Umbilical cord (tissue), 2 donors: ENCODE measurements at places on chromosomes 6 and 20.

GRCh38 chr6:15504581-15505350, 158.1 kb downstream of the DTNBP1 start:
- DNase-seq: peak; percentile 96

GRCh38 chr6:72622094-72622940, 453 bp downstream of the KCNQ5 start:
- DNase-seq: peak; percentile 61

DNA sequence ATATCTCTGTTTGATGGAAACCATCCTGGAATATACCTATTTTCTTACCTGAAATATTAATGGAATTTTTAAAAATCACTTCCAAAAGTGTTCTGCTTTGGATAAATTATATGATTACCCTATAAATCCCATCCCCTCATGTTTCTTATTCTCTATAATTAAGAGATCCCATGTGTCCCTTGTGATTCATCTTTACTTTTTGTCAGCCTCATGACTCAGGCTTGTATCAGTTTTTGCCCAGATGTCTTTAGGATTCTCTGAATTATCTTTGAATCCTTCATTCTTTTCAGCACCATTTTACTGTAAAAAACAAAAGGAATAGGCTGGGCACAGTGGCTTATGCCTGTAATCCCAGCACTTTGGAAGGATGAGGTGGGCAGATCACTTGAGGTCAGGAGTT, 804.5 kb upstream of the CITED2 start:
- DNase-seq: peak; percentile 65

- peak; percentile 33 for DNase-seq
These were observed 3.3 kb downstream of the VEGFA start for GRCh38 chr6:43773050-43773979.

DNA sequence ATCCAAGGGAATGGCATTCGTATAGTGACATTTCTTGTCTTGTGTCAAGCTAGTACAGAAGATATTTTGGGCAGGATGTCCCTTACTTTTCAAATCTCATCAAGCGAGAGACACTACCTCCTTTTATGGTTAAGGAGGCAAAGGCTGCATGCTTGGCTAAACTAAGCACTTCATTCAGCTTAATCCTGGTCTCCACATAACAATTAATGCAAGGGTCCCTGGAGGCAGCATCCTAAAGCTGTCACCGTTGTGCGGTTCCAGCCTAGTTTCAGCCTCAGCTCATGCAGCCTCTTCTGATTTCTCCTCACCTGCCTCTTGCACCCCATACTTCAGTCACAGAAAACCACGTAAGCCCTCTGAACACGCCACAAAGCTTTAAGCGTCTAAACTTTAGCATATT, 67.1 kb upstream of the SLC22A23 start:
- no peak for DNase-seq

DNA sequence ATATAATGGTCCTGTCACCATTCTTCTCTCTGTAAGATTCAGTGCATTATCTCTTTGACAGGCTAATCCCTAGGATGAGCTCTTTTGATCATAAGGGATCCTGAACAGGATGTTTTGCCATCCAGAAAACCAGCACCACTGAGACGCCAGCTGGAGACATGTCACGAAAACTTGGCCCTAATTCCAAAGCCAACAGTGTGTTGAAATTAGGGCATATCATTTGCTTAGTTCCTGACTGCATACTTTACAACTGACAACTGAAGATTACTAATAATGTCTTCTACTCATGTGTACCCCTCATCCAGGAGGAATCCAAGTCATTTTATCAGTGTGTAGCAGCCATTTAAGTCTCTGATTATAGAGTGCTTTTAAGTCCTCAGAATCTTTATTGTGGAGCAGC, 243.6 kb downstream of the KCNQ5 start:
- peak; percentile 87 for DNase-seq

- peak; percentile 76 for DNase-seq
These were observed 334.1 kb downstream of the NRN1 start for GRCh38 chr6:5672581-5673011.

- no peak for DNase-seq
These were observed 1.7 kb downstream of the PRR18 start for GRCh38 chr6:166306378-166307081.

DNA sequence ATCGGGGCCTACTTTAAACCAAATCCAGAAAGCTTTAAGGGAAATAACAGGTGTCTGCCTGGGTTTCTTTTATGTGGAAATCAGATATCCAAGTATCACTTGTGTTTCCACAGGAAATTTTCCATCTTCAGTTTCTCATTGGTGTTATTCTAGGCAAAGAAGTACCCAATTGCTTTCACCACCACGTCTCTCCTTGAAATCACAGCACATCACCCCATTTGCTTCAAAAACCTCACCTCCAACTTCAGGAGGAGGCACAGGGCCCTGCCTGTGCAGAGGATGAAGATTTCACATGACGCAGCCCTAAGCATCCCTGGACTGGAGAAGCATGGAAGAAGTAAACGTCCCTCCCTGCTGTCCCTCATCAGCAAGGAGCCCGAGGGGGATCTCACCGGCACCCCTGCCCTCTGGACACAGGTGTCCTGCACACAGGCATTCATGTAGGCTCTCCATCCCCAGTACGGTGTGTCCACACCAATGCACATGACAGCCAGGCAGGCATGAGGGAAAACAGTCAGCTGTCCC, 182.3 kb downstream of the TBXT start:
- no peak for DNase-seq

DNA sequence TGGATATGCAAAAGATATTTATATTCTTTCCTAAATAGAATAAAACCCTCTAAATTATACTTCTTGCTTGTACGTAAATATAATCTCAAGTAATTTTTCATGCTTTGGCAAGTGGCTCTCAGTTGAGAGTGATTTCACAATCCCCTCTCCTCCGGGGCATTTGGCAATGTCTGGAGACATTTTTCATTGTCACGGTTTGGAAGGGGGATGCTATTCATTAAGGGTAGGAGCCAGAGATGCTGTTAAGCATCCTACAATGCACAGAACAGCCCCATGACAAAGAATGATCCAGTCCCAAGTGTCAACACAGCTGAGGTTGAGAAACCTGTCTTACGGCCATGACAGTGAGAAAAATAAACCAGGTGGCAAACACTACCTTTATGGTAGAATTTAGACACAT, 75.7 kb downstream of the AGPAT4 start:
- no peak for DNase-seq

GRCh38 chr20:62437927-62438326, 10.6 kb upstream of the RBBP8NL start:
- no peak for DNase-seq

DNA sequence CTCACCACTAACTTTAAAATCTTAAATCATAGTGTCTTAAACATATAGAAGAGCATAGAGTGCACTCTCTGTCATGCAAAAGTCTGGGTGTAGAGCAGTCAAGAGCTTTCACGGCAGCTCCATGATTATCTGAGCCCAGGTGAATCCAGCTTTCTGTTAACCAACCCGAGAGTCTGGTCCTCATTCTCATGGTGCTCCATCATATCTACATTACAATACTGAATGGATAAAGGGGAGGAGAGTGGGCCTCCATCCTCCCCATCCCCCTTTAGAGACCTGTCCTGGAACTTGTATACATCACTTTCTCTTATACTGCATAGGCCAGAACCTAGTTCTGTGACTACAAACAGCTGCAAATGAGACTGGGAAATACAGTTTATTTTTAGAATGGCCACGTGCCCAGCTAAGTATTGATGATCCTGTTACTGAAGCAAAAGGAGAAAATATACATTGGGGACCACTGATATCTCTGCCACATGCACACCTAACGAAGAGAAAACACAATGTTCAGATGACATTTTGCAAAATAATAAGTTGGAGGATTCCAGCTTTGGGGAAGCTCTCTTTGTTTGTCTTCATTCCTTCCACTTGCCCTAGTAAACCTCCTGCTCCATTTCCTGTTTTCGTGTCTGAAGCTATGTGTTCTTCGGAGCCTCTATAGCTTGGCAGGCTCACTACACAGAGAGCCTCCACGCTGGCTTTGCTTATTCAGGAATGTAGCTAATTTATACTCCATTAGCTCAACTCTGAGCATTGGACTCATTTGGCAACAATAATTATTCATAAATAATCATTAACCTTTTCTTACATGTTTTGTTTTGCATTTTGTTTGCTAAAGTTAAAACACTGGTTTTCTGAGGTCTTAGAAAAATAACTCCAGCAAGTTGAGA, 110.1 kb downstream of the IYD start:
- DNase-seq: peak; percentile 5

DNA sequence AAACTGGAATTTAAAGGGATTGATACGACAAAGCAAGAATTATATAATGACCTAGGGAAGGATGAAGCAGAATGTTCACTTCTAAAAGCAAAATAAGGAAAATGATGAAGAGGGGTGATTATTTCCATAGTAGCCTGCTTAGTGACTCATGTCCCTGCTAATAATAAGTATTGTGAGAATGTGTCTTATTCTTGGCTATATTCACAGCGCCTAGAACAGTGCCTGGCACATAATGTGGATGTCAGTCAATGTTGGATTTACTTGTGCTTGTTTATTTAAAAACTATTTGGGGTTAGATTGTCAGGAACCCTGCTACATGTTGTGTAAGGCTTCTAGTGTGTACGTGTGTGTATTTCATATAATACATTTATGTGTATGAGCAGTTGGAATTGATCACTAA, 85.1 kb downstream of the ZFAND3 start:
- no peak for DNase-seq

DNA sequence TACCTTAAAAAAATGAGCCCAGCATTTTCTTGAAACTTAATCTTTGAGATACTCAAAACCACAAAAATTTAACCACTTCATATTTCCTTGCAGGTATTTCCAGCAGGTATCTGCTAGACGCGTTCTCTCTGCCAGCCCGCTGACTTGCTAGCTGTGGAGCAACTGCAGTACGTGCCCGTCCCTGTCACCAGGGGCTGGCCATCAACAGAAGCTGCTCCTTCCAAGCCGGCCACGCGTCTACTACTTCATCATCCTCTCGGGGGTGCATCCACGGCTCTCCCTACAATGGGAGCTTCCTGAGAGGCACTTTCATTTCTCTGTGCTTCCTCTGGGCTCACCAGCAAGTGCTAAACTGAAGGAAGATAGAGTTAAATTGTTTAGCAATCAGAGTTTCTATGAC, 132.4 kb downstream of the DTNBP1 start:
- no peak for DNase-seq

DNA sequence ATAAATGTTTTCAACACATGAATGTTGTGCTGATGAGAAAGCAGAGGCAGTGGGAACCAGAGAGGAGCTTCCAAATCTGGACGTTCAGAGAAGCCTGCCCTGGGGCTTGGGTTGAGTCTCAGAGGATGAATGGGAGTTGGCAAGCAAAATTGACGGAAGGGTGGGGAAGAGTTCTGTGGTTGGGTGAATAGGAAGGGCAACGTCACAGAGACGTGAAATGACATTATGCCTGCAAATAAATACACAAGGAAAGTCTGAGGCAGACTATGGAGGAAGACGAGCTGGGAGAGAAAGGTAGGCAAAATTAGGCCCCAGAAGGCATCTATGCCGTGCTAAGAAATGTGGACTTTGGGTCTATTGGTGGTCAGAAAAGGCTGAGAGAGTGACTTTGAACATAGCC, 25.2 kb upstream of the SGK1 start:
- DNase-seq: no peak

DNA sequence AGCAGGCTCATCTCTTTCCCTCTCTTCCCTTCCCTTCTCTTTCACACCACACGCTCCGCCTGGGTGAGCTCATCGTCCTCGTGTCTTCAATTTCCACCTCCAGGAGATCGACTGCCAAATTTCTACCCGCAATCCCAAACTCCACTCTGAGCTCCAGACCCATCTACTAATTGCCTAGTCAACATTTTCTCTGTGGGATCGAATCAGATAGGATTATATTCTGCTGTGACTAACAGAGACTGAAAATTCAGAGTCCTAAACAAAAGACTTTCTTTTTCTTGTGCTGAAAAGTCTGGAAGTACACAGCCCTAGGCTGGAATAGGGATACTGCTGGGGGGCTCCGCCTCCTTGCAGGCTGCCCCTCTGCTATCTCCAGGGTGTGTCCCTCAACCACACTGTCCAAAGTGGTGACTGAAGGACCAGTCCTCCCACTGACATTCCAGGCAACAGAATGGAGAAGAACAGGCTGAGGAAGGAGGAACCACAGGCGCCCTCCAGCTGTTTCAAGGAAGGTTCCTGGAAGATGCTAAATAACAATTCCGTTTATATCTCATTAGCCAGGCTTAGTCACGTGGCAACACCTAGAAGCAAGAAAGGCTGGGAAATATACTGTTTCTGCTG, 5.0 kb upstream of the HSPA12B start:
- peak; percentile 62 for DNase-seq

GRCh38 chr20:38883081-38883980, 42.9 kb upstream of the FAM83D start:
- DNase-seq: no peak

GRCh38 chr6:20997770-20998147, 463.5 kb downstream of the CDKAL1 start:
- no peak for DNase-seq

DNA sequence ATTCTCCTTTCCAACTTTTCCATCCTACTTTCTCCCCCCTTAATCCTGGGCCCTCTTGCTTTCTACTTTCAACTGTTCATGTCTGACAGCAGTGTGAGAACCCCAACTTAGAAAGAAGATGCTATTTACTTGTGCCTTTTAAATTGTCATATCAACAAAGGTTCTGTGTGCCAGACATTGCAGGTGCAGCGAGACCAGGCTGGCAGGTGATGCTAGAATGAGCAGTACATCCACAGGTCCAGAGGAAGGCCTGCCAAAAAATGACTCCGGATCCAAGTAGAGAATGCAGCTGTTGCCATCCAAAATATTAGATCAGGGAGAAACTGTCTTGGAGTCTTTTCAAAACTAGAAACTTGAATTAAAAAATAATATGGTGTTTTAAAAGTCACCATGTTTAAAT, 510.5 kb downstream of the LMBRD1 start:
- DNase-seq: no peak

DNA sequence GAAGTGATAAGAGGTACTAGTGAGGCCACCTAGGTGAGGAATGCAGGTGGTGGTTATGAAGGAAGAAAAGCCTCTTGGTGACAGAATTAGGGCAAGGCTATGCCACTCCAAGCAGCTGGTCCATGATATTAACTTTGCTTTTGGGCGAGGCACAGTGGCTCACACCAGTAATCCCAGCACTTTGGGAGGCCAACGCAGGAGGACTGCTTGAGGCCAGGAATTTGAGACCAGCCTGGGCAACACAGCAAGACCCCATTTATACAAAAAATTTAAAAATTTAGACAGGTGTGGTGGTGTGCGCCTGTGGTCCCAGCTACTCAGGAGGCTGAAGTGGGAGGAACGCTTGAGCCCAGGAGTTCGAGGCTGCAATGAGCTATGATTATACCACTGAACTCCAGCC, 56.1 kb downstream of the SERAC1 start:
- no peak for DNase-seq

- no peak for DNase-seq
These were observed 69.4 kb upstream of the FBXL4 start for GRCh38 chr6:99017150-99017549.

- DNase-seq: no peak
These were observed 75.4 kb downstream of the MTHFD1L start for GRCh38 chr6:150940941-150941340.
